ENCODE measurements at places on chromosomes 4 and X.
A peak's percentile ranks its signal among the peaks of the same experiment; 100 is the strongest.

DNA sequence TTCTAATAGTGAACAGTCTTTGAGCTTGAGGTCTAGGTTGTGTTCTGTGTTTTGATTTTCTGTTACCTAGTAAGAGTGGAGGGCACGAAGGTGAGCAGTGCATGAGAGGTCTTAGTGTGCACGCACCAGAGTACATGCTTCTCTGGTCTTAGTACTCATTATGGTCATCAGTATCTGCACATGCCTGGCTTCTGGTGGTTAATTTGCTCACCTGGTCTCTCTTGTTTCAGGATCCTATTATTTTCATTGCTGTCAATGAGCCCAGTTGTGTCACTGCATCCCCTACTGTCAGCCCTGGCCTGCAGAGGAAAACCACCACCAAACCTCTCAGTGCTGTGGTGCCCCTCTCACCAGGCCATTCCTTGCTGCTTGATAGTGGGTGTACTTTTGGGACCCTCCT, 54.8 kb downstream of the NSUN7 start:
- no peak for DNase-seq

DNA sequence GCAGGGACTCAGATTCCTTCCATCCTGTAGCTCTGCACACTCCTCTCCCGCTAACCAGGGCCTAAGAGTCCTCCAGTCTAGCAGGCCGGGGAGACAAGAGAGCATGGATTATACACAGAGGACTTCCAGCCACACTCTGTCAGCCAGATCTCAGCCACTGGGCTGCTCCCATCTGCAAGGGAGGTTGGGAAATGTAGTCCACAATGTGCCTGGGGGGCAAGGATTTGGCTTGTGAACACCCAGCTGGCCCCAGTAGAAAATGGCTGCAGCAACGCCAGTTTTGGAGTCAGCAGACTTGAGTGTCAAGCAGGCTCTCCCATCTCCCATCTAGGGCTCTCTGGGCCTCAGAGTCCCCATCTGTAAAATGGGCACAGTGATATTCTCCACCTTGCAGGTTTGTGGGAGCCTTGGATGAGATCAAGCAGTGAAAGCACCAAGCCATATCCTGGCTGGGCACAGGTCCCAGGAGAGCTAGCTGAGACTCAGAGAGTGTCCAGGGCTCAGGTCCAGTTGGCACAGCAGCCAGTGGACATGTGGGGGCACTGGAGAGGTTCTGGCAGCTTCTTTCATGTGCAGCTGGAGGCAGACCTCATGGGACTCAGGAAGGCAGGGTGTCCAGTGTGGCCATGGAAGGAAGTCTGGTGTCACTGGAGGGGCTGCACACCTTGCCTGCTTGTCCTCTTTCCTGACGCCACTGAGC, 14.6 kb downstream of the PSAPL1 start:
- no peak for DNase-seq

DNA sequence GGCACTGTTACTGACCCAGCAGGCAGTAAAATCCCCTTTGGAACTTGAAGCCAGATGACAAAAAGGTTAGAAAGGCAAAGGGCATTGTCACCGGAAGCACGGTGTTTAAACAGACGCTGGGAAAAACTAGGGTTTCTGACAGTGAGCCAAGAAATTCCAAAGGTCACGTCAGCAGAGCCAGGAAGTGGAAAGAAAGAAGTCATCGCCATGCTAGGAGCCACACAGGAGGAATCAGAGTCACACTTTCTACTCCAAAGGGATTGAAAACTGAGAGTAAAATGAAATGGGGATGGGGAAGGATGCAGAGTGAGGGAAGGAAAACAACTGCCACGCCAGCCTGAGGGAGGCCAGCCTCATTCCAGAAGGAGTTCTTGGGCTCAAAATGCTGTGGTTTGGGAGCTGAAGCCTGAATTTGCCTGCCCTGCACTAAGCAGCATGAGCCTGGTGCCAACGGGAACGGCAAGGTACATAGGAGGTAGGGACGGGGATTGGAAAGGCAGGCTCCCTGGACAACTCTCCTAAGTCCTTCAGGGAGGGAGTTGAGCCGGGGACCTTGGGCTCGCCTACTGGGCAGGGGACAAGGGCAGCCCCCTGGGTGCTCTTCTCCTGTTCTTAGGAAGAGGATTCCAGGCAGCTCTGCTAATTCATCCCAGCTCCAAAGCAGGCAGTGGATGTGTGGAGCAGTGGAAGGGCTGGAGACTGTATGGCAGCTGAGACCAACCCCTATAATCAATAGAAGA, 66.8 kb downstream of the SOWAHB start:
- peak; percentile 67 for DNase-seq

DNA sequence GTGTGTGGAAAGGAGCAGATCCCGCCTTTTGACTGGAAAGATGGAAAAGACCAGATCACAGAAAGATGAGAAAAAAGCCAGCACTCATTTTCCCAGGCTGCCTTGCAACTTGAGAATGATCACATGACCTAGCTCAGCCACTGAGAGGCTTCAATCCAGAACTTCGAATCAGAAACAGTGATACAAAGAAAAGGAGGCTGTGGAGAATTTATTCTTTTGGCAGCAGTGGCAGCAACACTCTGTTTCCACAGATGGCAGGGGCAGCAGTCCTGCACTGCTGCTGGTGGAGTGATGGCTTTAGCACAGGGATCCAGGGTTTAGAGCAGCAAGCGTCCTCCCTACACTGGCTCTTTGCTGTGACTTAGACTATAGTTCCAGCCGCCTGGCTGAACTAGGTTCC, 77.8 kb upstream of the SH3RF1 start:
- no peak for DNase-seq

DNA sequence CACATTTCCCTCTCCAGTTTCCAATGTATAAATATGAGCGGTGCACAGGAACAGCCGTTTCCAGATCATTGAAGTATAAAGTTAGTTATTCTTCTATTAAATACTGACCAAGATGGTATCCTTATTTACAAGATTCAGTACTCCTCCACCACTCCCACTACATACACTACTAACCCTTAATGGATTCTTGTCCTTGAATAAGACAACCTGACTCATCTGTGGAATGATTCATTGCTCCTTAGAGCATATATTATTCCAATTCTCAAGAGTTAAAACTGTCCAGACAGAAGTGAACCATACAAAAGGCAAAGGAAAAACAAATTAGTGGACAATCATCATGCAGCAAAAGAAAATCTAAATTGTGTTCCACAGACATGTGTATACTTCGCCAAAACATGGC, 373.3 kb downstream of the IDS start:
- no peak for DNase-seq

GRCh38 chrX:132837126-132837525, 121.3 kb downstream of the HS6ST2 start:
- DNase-seq, result no peak

DNA sequence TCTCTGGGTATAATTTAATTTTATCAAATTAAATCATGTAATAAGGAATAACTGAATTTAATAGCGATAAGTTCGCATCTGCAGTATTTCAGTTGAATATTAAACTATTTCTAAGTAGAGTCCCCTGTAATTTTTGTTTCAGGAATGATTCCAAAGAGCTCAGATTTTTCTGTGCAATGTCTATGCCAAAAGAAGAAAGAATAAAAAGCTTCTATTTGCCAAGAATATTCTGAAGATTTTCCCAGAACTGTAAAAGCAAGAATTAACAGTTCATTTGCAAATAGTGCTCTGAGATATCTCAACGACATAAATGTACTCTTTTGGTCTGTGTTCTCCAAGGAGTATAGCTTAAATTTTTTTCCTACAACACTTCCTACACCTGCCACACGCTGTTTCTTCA, 1242.8 kb upstream of the DIAPH2 start:
- DNase-seq, result no peak
